Renal cortical epithelial cell (primary cell): ENCODE measurements at places on chromosomes 7 and 10. TPM values are rescaled to one million over a fixed set of nuclear protein-coding genes. Genes with fewer than 3 reads are reported as not detected.

DNA sequence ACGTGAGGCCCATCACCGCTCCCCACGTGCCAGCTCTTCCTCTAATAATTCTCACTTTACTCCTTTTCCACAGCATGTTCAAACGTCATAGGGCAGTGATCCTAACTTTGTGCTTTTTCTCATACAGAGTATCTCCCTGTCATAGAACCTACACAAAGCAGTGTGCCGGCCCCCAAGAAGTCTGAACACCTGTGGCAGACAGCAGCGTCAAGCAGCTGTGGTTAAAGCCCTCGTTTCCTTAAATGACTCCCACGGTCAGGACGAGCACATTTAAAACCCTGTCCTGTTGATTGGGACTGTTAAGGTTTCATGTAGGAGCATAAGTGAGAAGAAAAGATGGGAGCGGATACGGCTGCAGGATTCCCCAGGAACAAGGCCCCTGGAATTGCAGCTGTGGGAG, 267.2 kb downstream of the DIP2C start:
- DNase-seq: no peak

GRCh38 chr10:33127622-33128021, 169.6 kb upstream of the ITGB1 start:
- DNase-seq: no peak

DNA sequence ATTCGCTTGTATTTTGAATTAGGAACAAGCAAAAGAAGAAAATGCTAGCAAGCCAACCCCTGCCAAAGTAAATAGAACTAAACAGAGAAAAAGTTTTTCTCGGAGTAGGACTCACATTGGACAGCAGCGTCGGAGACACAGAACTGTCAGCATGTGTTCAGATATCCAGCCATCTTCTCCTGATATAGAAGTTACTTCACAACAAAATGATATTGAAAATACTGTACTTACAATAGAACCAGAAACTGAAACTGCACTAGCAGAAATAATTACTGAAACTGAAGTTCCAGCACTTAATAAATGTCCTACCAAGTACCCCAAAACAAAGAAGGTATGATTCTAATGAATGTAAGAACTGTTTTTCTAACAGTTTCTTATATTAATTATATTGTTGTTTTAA, 87.9 kb downstream of the KMT2E start:
- DNase-seq: no peak

DNA sequence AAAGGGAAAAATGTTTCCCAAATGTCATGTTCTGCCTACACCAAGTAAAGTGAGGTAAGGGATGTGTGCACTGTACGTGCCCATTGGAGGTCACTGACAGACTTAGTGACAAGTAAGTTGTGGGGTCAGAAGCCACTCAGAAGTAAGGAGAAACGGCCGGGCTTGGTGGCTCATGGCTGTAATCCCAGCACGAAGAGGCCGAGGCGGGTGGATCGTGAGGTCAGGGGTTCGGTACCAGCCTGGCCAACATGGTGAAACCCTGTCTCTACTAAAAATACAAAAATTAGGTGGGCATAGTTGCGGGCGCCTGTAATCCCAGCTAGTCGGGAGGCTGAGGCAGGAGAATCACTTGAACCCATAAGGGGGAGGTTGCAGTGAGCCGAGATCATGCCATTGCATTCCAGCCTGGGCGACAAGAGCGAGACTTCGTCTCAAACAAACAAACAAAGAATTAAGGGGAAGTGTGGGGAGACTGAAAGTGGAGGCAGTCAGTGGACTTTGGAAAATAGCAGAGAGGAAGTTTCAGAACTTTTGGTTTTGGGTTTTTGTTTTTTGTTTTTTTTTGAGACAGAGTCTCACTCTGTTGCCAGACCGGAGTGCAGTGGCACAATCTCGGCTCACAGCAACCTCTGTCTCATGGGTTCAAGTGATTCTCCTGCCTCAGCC, 114.8 kb downstream of the WDFY4 start:
- no peak for DNase-seq

DNA sequence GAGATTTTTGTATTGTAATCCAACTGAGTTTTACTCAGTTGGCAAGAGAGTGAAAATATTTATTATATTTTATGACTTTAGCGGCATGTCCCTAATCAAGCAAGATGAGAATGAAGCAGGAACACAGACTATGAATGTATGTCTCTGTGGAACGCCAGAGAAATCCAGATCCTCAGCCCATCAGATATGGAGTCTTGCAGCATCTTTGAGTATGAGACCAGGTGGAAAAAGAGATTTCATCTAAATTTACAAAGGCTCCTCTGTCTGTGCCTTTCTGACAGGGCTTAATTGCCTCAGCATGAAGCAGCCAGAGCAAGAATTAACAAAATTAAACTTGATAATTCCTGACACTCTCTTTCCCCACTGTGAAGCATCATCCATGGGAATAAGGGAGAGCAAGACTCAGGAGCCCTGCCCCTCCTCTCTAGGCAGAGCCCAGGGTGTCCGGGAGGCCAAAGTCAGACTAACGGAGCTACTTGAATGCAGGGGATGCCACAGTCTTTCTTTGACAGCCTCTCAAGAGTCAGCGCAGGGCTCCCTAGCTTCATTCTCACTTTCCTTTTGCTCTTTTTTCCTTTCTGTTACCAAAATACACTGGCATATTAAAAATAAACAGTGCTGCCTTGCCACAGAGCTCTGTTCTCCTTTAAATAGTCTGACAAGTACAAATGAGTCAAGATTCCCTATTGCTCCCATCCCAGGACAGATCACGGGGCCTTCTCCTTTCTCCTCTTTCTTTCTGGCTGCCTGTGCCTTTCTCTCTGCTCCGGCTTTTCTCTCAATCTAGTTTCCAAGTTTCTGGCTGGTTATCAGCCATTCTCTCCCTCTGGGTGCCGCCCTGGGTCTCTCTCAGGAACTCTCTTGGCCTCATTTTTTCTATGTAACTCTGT, 132.2 kb upstream of the INHBA start:
- no peak for DNase-seq

- DNase-seq: no peak
These were observed 213.6 kb upstream of the FZD1 start for GRCh38 chr7:91050677-91051076.

- no peak for DNase-seq
These were observed 130.0 kb upstream of the LANCL2 start for GRCh38 chr7:55235115-55235514.

FAM237B gene
- total RNA-seq: not detected in 2 replicates

- DNase-seq: no peak
These were observed 278.1 kb downstream of the DPP6 start for GRCh38 chr7:154330318-154330717.

CCZ1 gene
- 41.9 and 46.5 TPM in 2 replicates for total RNA-seq

DNA sequence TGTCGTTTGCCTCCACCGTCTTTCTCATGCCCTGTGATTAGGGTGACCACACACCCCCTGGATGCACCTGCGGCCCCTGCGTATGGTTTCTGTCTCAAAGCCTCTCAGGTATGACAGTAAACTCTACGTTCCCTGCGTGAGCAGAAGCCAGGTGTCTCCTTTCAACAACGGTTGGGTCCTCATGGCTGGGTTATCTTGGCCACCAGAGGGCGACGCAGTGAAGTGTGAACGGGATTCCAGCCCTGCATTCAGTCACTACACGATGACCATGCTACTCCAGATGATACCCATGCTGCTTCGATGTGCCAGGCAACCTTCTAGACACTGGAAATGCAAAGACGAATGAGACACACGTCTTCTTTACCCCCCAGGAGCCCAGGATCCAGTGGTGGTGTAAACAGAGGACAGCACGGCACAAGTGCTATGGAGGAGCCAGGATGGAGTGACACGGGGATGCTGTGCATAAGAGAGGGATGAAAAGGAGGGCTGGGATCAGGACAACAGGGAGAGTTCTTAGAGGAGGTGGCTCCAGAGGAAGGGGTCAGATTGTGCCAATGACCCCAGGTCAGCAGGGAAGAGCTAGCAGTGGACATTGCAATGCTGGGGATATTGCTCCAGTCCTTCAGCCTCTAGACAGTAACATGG, 228.1 kb upstream of the PFKP start:
- peak; percentile 9 for DNase-seq

DNA sequence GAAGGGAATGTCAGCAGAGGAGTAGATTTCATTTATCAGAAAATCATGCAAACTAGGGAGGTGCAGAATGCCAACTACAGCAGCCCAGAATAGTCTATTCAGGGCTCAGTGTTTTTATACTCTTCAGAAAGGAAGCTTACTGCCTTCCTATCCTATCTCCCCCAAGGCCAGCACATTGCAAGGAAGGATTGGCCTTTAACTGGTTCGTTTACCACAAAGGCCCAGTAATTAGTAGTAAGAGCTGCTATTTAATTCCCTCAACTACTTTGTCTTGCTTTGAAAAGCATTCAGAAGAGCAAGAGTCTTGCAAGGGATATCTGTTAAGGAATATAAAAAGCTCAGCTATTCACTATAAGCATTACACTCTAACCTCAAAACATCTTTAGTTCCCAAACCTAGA, 86.4 kb upstream of the RNF148 start:
- no peak for DNase-seq

- DNase-seq: no peak
These were observed 52.0 kb downstream of the MMRN2 start for GRCh38 chr10:86905429-86905828.

DNA sequence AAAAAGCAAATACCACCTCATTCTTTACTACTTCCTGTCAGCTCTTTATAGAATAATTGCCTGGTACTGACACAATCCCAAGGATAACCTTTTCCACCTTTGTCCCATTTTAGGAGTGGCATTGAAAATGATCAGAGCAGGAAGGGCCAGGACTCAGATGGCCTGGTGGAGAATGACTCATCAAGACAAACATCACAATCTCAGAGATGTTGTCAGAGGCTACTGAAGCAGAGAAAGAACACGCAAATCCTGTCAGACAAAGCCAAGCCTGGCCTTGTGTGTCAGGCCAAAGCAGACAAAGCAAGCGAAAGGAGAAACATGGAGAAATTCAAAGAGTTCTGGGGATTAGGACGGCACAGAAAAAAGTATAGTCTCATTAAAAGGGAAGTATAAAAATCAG, 40.9 kb downstream of the NSUN6 start:
- peak; percentile 94 for DNase-seq
